Left colon (tissue), 2 donors: ENCODE measurements at places on chromosomes 6 and 20.

DNA sequence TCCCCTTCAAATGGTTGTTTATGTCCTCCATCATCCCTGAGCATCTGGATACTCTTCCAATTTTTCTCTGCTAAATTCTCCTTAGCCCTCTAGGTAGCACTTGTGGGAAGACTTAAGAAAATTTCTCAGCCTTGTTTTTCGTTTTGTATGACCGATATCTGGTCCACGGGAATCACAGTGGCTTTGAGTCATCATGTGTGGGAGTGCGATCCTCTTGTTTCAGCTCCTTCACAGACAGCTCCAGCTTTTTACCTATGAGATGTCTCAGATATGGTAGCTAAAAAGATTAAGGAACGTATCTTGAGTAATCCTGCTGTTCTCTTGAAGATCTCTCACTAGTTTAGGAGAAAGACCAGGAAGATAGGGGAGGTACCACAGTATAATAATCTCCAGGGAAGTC, 196.1 kb downstream of the GRM1 start:
- DNase-seq, result no peak

DNA sequence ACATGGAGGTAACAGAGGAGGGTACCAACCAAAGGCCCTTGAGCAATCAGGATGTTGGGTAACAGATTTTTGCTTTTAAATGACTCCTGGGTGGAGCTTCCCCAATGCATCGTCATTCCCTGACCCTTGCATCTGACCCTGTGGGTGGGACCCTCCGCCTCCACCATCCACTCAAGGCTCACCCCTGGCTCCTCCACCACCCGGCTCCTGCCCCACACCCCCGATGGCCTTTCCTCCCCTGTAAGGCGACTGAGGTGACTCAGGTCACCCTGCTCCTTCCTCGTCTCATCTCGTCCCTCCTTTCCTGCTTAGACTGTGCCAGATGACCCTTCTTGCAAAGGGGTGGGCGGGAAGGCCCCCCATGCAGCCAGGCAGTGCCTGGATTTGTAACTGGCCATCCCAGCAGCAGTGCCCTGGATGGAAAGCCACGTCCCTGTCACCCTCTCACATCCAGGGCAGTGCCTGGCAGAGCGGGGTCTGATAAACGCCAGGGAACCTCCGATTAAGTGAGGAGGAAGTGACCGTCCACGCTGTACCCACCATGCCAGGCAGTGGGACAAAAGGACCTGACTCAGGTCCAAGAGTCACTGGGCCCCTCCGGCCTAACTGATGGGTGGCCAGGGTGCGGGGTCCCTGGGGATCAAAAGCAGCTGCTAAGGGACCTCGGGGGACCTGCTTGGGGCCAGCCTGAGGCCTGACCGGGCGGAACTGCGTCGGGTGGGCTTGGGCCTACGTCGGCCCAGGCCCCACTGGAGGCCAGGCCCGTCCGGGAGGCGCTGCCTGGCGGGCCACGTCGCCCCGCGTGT, 624 bp upstream of the NPEPL1 start:
- peak; percentile 48 for DNase-seq

- DNase-seq, result no peak
Observed at GRCh38 chr6:78400076-78400475, 467.3 kb upstream of the IRAK1BP1 start.

GRCh38 chr6:105324386-105324950, 78.4 kb downstream of the PREP start:
- no peak for DNase-seq

GRCh38 chr20:50251992-50252511, 61.4 kb downstream of the CEBPB start:
- no peak for DNase-seq

- no peak for DNase-seq
Observed at GRCh38 chr20:53778041-53778516, 184.4 kb upstream of the ZNF217 start.

DNA sequence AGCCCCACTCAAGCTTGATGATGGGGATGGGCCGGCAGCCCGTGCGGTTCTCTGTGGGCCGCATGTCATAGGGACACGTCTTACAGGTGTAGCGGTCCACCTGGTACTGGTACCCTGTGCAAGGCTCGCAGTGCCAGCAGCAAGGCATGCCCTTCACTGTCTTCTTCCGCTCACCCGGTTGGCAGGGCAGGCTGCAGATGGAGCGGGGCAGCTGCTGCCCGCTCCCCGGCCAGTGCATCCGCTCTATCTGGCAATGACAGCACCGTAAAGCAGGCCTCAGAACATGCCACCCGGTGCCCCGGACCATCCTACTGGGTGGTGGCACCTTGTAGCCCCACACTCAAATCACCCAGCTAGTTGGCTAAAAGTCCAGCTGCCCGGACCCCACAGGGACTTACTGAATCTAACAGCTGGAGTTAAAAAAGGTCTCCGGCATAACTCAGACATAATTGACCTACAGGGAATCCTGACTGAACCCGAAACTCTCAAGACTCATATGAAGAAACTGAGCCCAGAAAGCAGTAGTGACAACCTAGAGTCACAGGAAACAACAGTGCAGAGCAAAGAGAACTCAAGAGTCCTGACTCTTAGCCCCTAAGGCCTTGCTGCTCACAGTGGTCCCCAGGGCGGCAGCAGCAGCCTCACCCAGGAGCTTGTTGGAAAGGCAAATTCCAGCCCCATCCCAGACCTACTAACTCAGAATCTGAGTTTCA, 109.4 kb downstream of the GRM4 start:
- no peak for DNase-seq

GRCh38 chr20:17452441-17452840, 78.7 kb downstream of the BFSP1 start:
- no peak for DNase-seq

- no peak for DNase-seq
Observed at GRCh38 chr6:133542056-133542821, 301.1 kb downstream of the EYA4 start.

- DNase-seq, result no peak
Observed at GRCh38 chr6:155510879-155511278, 55.2 kb upstream of the NOX3 start.

DNA sequence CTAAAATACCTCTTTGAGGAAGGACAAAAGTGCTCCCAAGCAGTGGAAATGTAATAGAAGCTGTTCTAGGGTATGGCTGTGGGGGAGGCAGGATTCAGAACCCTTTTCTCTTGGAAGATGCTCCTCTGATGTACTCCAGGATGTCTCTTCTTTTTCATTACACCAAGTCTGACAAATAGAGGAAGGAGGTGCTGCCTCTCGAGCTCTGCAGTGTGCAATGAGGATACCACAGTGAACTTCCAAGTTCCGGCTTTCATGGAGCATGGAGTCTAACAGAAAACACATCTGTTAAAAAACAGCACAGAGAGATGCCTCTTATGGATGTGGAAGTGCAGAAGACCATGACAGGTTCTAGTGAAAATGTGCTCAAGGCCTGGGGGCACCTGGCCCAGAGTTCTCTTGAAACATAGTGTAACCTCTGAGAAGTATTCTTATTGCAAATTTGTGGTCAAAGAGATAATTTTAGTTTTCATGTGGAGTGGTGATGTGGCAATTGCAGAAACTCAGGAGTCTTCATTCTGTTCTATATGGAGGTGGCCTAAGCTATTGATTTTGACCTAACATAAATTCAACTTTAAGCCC, 362.0 kb upstream of the CITED2 start:
- no peak for DNase-seq

- DNase-seq, result peak; percentile 37
Observed at GRCh38 chr6:142913511-142914047, 31.4 kb downstream of the HIVEP2 start.

GRCh38 chr6:138774370-138774769, 801 bp downstream of the CCDC28A start:
- no peak for DNase-seq

- DNase-seq, result no peak
Observed at GRCh38 chr6:119673741-119674140, 324.2 kb upstream of the MAN1A1 start.

DNA sequence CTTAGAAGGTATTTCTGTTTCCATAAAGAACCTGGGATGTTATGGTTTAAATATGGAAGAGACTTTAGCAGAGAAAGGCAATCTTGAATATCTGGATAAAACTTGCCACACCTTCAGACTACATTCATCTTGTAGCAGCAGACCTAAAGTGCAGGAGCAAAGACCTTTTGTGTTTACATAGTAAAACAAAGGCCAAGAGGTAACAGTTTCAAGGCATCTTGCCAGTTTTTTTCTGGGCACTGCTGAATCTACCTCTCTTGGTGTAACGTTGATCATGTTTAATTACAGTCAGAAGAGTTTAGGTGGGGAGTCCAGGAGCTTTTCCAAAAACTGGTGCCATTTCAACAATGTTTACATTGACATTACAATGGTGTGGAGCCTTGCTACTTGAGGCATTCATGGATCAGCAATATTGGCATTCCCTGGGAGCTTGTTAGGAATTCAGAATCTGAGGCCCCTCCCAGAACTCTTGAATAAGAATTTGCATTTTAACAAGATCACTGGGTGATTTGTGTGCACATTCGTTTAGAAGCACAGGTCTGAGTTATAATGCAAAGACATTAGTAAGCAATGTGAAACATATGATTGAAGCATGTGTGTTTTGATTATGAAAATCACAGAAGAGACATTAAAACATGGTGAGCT, 94.5 kb downstream of the F13A1 start:
- no peak for DNase-seq

GRCh38 chr20:18662279-18663040, 74.6 kb downstream of the DTD1 start:
- no peak for DNase-seq

- DNase-seq, result no peak
Observed at GRCh38 chr6:157494132-157494710, 113.2 kb downstream of the ZDHHC14 start.

- no peak for DNase-seq
Observed at GRCh38 chr6:149359440-149359839, 40.6 kb upstream of the SUMO4 start.

DNA sequence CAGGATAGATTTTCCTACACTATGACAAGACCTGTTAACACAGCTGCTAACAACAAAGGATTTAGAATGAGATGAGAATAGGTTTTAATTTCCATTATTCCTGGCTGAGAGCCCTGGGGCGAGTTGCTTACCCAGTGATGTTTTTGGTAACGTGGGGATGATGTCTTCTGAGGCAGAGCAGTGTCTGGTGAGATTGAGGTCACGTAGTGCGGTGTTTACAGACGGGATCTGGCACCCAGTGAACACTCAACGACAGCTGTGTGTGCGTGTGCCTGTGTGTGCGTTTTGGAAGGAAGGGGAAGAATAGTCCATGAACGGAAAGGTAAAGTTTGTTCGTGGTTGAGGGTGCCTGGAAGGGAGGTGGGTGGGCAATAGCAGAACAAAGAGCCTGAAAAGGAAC, 384.7 kb downstream of the C6orf118 start:
- DNase-seq, result no peak

- no peak for DNase-seq
Observed at GRCh38 chr6:170375661-170376060, 69.1 kb downstream of the FAM120B start.

DNA sequence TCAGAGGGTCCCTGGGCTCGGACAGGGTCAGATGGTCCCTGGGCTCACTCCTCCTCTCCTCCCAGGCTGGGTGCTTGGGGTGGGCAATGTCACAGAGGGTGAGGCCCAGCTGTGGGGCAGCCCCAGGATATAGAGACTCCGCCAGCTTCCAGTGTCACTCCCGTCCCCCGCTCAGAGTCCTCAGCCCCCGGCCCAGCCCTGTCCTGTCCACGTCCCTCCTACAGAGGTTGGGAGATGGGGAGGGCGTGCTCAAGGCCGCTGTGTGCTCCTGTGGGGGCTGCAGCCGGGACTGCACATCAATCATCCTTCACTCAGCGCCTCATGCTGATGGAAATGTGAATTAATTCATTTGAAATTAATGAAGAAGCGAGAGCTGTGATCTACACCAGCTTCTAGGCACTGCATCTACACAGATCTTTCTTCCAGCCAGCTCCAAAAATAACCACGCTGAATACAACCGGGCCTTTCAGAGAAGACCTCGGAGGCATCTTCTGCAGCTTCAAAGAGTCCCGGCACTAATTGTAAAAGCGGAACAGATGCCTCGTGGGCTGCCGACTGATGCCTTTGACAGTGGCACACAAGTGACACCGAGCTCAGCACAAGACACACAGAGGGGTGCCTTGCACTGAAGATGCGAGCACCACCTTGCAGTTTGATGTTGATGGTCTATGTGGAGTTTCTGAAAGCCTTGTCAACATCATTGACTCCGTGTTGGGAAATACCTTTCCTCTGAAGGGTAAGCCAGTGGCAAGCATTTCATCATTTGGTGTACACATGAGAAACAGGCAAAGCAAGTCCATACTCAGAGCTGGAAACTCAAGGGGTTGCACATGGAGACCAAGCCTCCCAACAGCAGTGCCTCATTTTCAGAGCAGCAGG, 39.3 kb downstream of the DACT2 start:
- DNase-seq, result no peak

DNA sequence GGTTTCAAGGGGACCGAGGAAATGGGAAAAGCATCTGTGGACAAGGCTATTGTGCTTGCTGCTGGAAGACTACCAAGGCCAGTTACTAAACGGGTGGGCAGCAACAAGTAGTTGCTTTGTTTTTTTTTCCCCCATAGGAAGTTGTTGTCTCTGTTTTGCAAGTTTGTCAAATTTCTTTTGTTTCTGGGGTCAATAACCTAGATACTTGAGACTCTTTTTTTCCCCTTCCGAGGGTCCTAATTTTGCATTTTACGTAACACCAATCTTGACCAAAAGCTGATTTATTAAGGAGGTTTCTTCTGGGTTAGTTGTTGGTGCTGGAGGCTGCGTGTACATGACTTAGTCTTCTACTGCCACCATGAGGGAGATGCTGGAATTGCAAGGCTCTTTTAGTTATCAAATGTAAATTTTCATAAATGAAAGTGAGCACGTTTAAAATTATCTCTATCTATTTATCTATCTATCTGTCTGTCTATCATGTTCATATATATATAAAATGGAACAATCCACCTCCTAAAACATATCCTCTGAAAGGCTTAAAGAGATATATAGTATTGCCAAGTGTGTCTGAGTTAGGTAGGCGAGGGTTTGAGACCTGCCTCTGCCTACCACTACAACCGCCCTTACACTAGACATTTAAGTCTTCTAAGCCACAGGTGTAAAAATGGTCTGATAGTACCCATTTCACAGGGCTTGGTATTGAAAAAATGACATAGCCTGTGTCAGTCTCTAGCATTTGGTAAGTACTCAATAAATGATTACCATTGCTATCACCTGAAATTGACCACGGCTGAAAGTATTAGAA, 60.2 kb downstream of the GCLC start:
- peak; percentile 87 for DNase-seq

DNA sequence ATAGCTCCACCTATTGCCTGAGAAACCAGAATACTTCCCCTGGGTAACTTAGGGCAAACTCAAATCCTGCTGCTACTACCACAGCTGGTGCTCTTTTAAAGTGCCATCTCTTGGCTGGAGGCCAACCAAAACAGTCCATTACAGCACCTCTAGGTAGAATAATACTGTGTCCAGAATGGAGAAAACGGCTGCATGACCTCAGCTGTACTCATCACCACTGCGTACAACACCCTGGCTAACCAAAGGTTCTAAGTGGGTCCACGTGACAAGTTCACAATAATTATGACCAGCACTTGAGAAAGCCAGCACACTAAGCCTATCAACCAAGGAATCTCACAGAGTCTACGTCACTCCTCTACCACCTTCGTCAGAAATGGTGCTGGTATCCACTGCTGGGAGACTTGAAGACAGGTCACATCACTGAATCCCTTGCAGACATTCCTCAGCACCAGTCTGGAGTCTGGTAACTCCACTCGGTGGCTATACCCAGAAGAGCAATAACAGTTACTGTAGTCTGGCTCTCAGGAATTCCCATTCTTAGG, 40.9 kb upstream of the PKIB start:
- no peak for DNase-seq

- DNase-seq, result no peak
Observed at GRCh38 chr6:12147557-12148316, 135.6 kb downstream of the HIVEP1 start.
